NCI-H2107 (cell line): ENCODE measurements at places on chromosomes 11 and 22.

GRCh38 chr11:62888406-62888805 lies 7.7 kb downstream of the SLC3A2 start:
- DNase-seq = no peak

GRCh38 chr11:134686460-134687061 lies 274.5 kb upstream of the B3GAT1 start:
- DNase-seq = no peak

- DNase-seq = no peak
Measured at GRCh38 chr11:65593518-65594414, 1.8 kb downstream of the KCNK7 start.

DNA sequence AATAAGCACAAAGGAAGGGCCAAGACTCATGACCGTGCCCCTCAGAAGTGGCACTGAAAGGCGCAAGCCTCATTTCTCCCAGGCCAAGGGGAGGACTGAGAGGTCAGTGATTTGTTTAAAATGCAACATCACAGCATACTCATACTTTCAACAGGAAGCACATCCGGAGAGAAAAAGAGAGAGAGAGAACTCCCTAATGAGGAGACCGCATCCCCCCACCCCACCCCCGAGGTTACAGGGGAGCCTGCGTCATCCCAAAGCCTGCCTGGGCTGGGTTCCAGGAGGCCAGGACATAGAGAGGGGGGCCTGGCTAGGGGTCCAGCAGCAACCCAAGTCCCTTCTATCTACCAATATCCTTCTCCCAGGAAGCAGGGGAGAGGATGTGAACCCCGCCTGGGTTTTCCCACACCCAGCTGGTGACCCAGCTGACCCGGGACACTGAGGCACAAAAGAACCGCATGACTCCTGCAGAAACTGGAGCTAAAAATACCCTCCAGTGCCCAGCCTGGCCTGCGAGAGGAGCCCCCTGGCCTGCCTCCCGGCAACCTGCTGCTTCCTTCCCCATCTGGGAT lies 3.8 kb downstream of the CSNK1E start:
- no peak for DNase-seq

- no peak for DNase-seq
Measured at GRCh38 chr11:81658722-81659121, 1074.9 kb downstream of the FAM181B start.

DNA sequence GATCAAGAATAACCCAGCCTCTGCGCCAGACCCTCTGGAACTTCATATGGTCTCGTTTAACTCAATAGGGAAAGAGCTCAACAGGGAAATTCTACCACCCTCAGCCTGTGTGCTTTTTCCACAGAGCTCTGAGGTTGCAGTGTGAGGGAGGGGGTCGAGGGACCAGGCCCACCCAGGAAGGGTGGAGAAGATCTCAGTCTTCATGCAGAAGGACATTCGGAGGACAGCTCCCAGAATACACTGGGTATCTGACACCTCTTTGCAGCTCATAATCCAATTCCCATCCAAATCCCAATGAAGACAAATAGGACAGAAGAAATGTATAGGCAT lies 56.6 kb downstream of the ST14 start:
- no peak for DNase-seq

DNA sequence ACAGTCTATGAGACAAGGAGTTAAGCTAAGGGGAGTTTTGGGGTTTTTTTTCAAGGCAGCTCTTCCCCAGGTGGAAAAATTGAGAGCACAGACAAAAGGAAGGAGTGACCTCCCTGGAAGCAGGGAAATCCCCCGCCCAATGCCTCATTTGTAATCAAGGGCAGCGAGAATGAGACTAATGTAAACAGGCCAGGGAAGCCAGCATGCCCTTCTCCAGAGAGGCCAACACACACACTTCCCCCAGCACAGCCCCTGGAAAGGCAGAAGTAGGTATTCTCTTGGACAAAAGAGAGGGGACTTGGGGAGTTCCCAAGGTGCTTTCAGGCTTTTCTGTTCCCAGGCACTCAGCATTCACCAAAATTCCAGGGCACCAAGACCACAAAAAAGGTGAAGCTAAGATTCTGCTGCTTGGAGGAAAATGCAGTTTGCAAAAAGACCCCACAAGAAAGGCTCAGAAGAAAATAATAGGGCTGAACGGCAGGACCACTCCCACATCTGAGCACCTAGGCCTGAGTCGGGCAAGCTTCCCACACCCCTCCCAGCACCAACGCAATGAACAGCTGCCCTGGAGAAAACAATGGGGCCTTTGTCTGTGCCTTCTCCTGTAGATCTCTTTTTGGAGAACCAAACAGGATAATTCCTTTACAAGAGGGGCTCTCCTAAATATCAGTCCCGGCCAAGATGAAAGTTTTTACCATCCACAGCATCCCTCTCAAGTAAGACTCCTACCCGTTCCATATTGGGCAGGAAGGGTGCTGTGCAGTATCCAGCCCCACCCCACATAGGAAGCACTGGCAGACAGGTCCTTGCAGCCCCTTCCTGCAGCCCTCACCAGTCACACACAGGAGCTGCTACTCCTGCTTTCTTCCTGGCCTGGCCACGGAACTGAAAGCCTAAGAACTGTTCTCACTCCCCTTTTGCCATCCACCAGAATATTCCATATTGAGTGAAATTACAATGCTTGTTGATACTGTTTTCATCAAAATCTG lies 70.7 kb upstream of the AKIP1 start:
- no peak for DNase-seq

- no peak for DNase-seq
Measured at GRCh38 chr11:133065847-133066485, 466.3 kb downstream of the OPCML start.

GRCh38 chr11:112226831-112227401 lies 688 bp downstream of the PTS start:
- DNase-seq = no peak

DNA sequence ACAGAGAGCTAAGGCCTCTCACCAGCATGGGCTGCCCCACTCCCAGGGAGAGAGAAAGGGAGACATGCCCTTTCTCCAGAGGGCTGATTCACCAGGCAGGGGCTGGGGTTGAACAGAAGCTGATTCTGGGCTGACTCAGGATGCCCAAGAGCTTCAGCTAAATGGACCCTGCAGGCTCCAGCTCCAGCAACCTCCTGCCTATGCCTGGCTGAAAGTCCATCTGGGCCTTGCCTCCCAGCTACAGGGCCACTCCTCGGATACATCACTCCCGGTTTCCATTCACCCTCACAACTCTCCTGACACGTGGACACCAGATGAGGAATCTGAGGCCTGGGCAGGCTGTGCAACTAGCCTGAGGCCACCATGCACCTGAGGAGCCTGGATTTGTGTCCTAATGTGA lies 215.5 kb downstream of the BUD13 start:
- no peak for DNase-seq

DNA sequence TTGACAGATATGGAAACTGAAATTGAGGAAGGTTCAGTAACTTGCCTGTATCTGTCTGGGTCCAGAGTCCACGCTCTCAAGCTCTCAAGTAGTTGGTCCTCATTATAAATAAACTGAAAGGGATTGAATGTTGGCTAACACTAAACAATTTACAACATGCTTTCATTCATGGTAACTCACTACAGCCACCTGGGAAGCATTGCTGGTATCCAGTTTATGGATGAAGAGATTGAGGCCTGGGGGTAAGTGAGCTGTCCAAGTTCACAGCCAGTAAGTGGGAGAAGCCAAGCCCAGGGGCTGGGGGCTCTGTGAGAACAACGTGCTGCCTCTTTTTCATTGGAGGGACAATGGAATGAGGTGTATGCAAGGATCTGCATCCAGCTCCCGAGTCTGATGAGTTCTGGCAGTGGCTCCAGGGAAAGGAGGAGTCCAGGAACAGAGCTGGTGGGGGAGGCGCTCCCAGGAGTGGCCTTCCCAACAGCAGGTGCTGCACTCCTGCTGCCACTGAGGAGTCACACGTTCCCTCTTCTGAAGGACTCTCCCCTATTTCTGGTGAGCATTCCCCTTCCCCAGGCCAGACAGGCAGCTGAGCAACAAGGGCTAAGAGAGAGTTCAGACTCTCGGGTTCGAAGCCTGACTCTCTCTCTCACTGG lies 175.8 kb downstream of the CSNK2A3 start:
- DNase-seq = no peak

DNA sequence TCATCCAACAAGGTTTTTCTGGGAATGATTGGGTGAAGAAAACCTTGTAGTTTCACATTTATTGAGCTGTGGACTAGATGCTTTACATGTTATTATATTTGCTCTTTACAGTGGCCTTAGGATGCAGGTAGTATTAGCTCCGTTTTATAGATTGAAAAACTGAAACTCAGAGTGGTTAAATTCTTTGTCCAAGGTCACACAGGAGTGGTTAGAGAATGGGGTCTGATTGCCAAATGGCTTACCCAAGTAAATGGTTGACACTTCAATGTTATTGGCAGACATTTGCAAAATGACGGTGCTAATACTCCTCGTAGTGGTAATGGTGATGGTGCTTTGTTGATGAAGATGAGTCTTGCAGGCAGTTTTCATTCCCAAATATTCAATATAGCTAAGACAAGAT lies 2.2 kb downstream of the GTPBP1 start:
- no peak for DNase-seq

GRCh38 chr11:30914143-30914762 lies 328.1 kb upstream of the MPPED2 start:
- DNase-seq = no peak

- no peak for DNase-seq
Measured at GRCh38 chr11:63880403-63880790, 36.6 kb downstream of the RCOR2 start.

GRCh38 chr11:100469835-100470234 lies 217.3 kb upstream of the ARHGAP42 start:
- DNase-seq = no peak

DNA sequence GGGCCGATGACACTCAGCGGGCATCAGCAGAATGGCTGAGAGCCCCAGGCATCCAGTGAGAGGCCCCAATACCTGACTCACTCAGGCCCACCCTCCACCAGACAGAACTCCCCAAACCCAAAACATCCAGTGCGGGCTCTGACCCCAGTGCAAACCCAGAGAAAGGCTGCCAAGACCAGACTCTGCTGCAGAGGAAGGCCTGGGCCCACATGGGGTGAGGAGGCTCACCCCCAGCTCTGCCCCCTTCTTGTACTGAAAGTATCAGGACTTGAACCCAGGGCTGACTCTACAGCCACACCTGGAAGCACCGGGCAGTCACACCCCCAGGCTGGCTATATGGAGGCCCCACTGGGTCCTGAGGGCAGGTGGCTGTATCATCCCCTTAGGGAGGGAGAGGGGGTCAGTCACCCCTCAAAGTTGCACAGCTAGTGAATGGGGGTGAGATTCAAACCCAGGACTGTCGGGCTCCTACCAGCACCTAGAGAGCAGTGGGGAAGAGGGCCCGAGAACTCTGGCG lies 49.3 kb downstream of the IGLL1 start:
- DNase-seq = no peak

GRCh38 chr11:77421041-77421723 lies 52.7 kb downstream of the PAK1 start:
- DNase-seq = no peak

DNA sequence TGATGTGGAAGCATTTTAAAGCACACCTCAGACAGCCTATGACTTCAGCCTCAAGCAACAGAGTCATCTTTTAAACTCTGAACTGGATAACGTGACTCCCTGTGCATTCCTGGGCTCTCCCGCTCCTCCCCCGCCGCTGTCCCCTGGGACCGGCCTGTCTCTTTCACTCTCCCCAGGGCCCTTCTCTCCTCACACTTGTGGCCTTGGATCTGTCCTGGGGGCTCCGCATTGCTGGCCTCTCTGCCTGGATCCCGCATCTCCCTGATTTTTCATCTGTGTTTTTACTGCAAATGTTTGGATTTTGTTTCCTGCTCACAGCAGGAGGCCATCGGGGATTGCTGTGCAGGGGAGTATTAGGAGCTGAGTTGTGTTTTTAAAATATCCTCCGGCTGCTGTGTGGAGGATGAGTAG lies 15.4 kb downstream of the C11orf24 start:
- DNase-seq = no peak

DNA sequence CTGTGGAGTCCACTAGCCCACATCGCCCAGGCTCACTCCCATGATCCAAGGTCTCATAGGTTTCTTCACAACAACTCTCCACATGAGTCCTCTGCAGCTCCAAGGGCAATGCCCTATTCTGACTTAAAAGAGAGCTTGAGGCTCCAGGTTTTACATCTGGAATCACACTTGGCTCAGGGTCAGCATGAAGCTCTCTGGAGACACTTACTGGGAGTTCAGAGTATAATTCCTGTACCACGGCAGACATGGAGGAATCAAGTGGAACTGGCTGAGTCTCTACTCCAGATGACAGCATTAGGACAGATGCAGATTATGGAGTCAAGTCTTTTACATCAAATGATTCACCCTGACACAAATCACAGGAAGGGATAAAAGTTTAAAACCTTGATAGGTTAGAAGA lies 11.4 kb downstream of the PRR14L start:
- no peak for DNase-seq

GRCh38 chr11:1532606-1533341 lies 39.3 kb downstream of the DUSP8 start:
- no peak for DNase-seq

DNA sequence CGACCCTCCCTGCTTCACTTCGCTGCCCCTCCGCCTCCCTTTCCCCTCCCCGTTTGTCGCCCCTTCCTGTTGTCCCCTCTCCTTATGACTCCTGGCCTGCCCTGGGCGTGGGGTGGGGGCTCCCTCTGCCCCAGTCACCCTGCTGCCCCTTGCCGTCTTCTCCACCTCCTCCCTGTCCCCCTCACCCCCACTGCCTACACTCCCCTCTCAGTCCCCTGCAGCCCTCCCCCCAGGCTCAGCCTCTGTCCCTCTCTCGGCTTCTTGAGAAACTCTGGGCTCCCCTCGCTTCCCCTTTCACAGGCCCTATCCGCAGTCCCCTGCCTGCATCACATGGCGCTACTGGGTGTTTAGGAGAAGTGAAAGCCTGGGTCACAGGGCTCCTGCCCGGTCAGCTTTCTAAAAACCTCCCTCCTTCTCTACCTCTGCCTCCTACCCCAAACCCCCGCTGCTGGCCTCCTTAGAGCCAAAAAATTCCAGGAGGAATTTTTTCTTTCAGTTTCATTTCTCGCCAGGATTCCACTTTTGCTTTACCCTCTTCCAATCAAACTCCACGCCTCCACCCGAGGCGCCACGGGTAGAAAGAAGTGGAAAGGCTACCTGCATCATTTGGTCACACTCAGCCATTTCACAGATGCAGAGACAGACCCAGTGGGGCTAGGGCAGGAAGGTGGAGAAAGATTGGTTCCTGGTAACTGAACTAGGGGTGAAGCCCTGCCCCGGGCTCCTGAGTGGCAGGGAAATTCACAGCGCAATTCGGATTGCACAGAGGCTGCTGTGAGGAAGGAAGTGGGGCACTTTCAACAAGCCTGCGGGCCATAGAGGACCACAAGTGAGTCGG lies at the start of gene SLC15A3:
Gene SLC15A3, minus strand, starts transcription at position 273 of the 838 bp plus-strand sequence. CDS start 625 bp downstream, outside the sequence.
- no peak for DNase-seq

DNA sequence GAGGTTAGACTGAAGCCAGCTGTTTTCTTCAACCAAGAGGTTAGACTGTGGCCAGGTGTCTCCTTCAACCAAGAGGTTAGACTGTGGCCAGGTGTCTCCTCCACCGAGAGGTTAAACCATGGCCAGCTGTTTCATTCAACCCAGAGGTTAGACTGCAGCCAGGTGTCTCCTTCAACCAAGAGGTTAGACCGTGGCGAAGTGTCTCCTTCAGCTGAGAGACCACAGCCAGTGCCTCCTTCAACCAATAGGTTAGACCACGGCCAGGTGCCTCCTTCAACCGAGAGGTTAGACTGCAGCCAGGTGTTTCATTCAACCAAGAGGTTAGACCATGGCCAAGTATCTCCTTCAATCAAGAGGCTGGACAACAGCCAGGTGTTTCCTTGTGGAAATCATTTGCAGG lies 498.1 kb downstream of the TBC1D22A start:
- DNase-seq = no peak
